ENCODE measurements at places on chromosomes 6 and 20. TPM values are rescaled to one million over a fixed set of nuclear protein-coding genes. Genes with fewer than 3 reads are reported as not detected.

DNA sequence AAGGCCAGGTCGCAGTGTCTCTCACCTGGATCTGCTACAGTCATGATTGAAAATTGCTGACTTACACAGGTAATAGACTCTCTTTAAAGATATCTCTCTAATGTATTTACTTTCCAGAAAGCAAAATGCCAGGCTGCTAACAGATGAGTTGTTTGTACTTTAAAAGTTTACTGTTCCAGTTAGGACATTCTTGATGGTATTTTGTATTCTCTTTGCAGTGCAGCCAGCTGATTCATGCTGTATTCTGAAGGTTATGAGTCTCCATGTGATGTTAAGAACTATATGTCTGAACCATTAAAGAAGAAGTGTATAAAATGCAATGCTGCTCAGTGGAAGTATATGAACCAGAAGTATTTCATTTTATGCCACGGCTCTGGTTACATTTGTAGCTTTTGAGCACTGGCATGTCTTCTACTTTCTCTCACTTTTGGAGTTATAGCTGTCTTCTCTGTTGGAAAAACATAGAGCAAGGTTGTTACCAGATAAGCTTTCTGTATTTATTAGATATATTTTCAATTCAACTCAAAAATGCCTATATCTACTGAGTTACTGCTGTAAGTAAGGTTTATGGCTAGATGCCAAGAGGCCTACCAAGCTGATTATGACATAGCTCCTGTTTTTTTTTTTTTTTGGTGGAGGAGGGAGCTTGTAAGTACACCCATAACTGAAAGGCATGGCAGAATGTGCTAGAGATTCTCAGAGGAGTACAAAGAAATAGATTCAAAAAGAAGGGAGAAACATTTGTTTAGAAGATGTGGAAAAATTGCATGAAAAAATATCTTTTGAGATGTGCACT lies 130.5 kb upstream of the MAN1A1 start:
- H3K27ac ChIP-seq: no peak overlapping the region
- peaks cover 13% of the 10 kb centered on the region for H3K4me1 ChIP-seq
- H3K27me3 ChIP-seq: peaks cover 2% of the 10 kb centered on the region
- H3K36me3 ChIP-seq: no peaks in the 10 kb centered on the region

- H3K4me1 ChIP-seq: peaks cover 36% of the 10 kb centered on the region
- DNase-seq: no peak
- H3K4me3 ChIP-seq: no peak overlapping the region
- peaks cover 2% of the 10 kb centered on the region for H3K27me3 ChIP-seq
These were observed 62.0 kb upstream of the CD93 start for GRCh38 chr20:23147964-23148730.

- peaks cover 5% of the 10 kb centered on the region for H3K27me3 ChIP-seq
- no peak overlapping the region for H3K27ac ChIP-seq
- DNase-seq: no peak
- no peaks in the 10 kb centered on the region for H3K36me3 ChIP-seq
- H3K4me3 ChIP-seq: no peak overlapping the region
These were observed 815.8 kb downstream of the MAFB start for GRCh38 chr20:39873286-39873685.

GRCh38 chr20:46494077-46494476 lies 19.3 kb downstream of the ZNF334 start:
- peaks cover 26% of the 10 kb centered on the region for H3K36me3 ChIP-seq
- no peaks in the 10 kb centered on the region for H3K27me3 ChIP-seq
- DNase-seq: no peak
- no peak overlapping the region for H3K27ac ChIP-seq
- no peak overlapping the region for H3K4me3 ChIP-seq

- DNase-seq: peak; percentile 97
- H3K27ac ChIP-seq: peak overlapping the region; percentile 98
- peak overlapping the region; percentile 95 for H3K4me3 ChIP-seq
- H3K27me3 ChIP-seq: peaks cover 19% of the 10 kb centered on the region
- H3K4me1 ChIP-seq: peaks cover 37% of the 10 kb centered on the region
- peaks cover 7% of the 10 kb centered on the region for H3K36me3 ChIP-seq
These were observed 1.6 kb upstream of the THBD start for GRCh38 chr20:23050847-23051627.

- no peak for DNase-seq
- H3K36me3 ChIP-seq: no peaks in the 10 kb centered on the region
- peaks cover 2% of the 10 kb centered on the region for H3K27me3 ChIP-seq
- H3K4me3 ChIP-seq: no peak overlapping the region
- H3K27ac ChIP-seq: no peak overlapping the region
These were observed 64.5 kb downstream of the THBS2 start for GRCh38 chr6:169189182-169189581.

GRCh38 chr6:25896252-25896651 lies 22.2 kb upstream of the SLC17A3 start:
- H3K27me3 ChIP-seq: no peaks in the 10 kb centered on the region
- H3K27ac ChIP-seq: no peak overlapping the region
- H3K4me1 ChIP-seq: peaks cover 2% of the 10 kb centered on the region
- H3K36me3 ChIP-seq: no peaks in the 10 kb centered on the region
- H3K4me3 ChIP-seq: no peak overlapping the region

DNA sequence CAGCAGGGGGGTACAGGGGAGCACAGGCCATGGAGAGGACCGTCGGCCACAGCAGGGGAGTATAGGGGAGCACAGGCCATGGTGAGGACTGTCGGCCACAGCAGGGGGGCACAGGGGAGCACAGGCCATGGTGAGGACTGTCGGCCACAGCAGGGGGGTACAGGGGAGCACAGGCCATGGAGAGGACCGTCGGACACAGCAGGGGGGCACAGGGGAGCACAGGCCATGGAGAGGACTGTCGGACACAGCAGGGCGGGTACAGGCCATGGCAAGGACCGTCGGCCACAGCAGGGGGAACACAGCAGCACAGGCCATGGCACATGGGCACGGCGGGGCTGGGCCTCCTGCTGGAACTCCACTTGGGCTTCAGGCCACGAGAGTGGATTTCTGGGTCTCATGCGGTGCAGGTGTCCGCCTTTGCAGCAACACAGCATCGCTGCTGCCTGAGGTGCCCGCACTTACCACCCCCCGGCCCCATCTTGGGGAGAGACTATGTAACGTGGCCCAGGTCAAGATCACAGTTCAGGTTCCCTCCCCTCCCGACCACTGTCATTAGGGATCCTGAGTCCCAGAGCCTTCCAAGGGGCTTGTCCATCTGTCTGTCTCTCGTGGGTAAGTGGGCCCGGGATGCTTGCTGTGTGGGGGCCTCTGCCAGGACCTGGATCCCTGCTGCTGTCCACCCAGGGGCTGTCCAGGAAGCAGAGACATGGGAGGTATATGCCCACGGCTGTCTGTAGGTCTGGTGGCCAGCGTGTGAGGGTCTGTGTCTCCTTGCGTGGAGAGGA lies 2.5 kb downstream of the NPBWR2 start:
- H3K4me3 ChIP-seq: no peak overlapping the region
- no peaks in the 10 kb centered on the region for H3K36me3 ChIP-seq
- H3K27me3 ChIP-seq: peaks cover 8% of the 10 kb centered on the region
- no peak overlapping the region for H3K27ac ChIP-seq

GRCh38 chr6:75602246-75603105 lies 796 bp downstream of the SENP6 start:
- peaks cover 10% of the 10 kb centered on the region for H3K27me3 ChIP-seq
- H3K4me1 ChIP-seq: peaks cover 39% of the 10 kb centered on the region
- peak overlapping the region; percentile 100 for H3K4me3 ChIP-seq
- peak overlapping the region; percentile 98 for H3K27ac ChIP-seq
- peak; percentile 45 for DNase-seq

- no peak overlapping the region for H3K4me3 ChIP-seq
- no peaks in the 10 kb centered on the region for H3K4me1 ChIP-seq
- peaks cover 2% of the 10 kb centered on the region for H3K27me3 ChIP-seq
- no peak overlapping the region for H3K27ac ChIP-seq
- peak; percentile 18 for DNase-seq
These were observed 317.8 kb downstream of the CENPW start for GRCh38 chr6:126657561-126658175.

DNA sequence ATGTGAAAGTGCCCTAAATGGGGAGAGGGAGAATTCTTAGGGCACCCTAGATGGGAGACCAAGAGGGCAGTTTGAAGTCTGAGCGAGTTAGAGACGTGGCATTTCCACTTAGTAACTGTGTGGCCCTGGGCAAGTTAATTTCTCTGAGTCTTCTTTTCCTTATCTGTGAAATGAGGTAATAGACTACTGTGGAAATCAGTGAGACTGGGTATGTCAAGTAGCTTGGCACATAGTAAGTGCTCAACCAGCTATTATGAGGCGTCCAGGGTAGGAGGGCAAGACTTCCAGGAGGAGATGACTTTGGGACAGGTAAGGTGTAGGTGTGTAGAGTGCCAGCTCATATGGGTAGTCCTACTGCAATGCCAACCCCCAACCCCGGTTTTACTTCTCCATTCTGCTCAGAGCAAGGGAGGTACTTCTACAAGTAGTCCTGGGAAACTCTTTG lies 770 bp downstream of the KIF3B start:
- H3K4me3 ChIP-seq: peak overlapping the region; percentile 94
- H3K4me1 ChIP-seq: peaks cover 12% of the 10 kb centered on the region

DNA sequence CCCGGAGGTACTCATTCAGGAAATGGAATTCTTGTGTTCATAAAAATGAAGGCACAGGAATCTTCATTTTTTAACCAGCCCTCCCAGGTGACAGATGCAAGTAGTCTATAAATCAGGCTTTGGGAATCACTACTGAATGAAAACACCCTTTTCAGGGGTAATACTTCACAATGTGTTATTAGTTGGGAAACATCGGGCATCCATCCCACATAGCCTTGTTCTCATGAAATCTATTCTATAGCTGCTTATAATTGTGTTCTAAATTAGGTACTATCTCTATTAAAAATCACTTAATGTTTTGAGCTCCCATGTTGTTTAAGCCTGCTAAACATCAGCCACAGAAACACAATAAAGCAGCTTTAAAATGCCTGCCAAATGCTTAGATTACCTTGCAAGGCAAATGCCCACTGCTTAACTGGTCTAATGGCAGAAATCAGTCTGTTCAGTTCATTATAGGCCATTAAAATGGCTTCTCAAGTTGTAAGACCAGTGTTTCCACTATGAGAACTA lies 94.9 kb downstream of the L3MBTL3 start:
- no peak overlapping the region for H3K27ac ChIP-seq
- peaks cover 38% of the 10 kb centered on the region for H3K36me3 ChIP-seq
- H3K27me3 ChIP-seq: no peaks in the 10 kb centered on the region

DNA sequence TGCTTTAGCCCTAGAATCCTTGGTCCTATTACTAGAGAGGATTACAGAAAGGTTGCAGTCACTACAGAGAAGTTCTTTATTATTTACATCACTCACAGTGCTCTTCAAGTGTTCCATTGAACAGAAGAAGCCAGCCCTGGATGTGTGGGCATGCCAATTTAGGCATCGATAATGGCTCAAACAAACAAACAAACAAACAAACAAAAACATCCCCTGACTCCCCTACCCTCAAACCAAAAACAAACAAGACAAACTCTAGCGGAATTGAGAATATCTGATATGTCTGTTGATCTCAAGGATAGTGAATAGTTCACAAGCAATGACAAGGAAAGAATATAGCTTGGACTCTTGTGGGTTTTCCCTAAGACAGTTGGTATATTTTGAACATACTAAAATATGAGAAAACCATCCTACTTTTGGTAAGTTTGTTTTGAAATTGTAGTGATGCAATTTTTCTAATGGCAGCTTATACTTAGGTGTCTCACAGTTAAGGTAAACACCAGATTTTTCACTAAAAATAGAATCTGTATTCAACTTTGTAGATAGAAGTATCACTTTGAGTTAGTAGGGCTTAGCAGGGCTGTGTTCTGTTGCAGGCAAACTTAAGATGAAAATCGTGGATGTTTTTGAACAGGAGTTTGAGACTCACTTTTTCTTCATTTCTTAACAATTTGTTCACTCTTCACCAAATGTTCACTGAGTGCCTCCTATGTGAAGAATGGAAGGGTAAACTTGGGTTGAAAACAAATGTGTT lies 92.8 kb upstream of the FAM184A start:
- H3K4me1 ChIP-seq: peaks cover 32% of the 10 kb centered on the region
- H3K36me3 ChIP-seq: no peaks in the 10 kb centered on the region
- H3K27me3 ChIP-seq: no peaks in the 10 kb centered on the region
- H3K27ac ChIP-seq: no peak overlapping the region
- no peak overlapping the region for H3K4me3 ChIP-seq

GRCh38 chr20:36827541-36828279 lies 48.2 kb upstream of the TLDC2 start:
- no peaks in the 10 kb centered on the region for H3K4me1 ChIP-seq
- H3K4me3 ChIP-seq: no peak overlapping the region
- H3K36me3 ChIP-seq: peaks cover 13% of the 10 kb centered on the region
- H3K27me3 ChIP-seq: peaks cover 4% of the 10 kb centered on the region
- no peak overlapping the region for H3K27ac ChIP-seq
- DNase-seq: no peak

DNA sequence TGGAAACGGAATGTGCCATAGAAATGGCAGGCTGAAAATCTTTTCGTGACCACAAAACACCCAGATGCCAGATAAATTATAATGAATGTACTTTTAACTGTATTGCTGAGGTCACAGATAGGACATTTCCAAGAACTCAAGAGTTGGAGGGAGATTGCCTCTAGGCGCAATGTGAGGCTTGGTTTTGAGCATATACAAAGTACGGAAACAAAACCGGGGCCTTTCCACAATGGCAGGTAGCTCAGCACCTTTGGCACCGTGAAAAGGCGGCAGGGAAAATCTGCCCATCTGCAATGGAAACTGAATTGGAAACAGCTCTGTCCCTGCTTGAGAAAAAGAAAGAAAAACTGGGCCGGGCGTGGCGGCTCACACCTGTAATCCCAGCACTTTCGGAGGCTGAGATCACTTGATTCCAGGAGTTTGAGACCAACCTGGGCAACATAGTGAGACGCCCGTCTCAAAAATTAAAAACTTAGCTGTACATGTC lies 10.5 kb upstream of the C20orf144 start:
- no peak overlapping the region for H3K27ac ChIP-seq
- H3K27me3 ChIP-seq: peaks cover 4% of the 10 kb centered on the region
- H3K36me3 ChIP-seq: no peaks in the 10 kb centered on the region
- no peak overlapping the region for H3K4me3 ChIP-seq

- H3K4me3 ChIP-seq: no peak overlapping the region
These were observed 64.0 kb upstream of the THBS2 start for GRCh38 chr6:169317441-169318202.

- H3K36me3 ChIP-seq: no peaks in the 10 kb centered on the region
- H3K4me3 ChIP-seq: no peak overlapping the region
- peaks cover 12% of the 10 kb centered on the region for H3K27me3 ChIP-seq
- no peak for DNase-seq
These were observed 120.8 kb downstream of the CEBPB start for GRCh38 chr20:50311308-50312001.

GRCh38 chr6:28944412-28944865 lies 20.7 kb upstream of the TRIM27 start:
- H3K4me3 ChIP-seq: peak overlapping the region; percentile 90
- peaks cover 32% of the 10 kb centered on the region for H3K4me1 ChIP-seq
- DNase-seq: peak; percentile 66
- peaks cover 4% of the 10 kb centered on the region for H3K36me3 ChIP-seq
- peak overlapping the region; percentile 85 for H3K27ac ChIP-seq
- peaks cover 37% of the 10 kb centered on the region for H3K27me3 ChIP-seq

Gene DEFB126
- not detected for total RNA-seq

Gene LRRC73
- 0.28 TPM for total RNA-seq

Gene POM121L2
- total RNA-seq: 1.3 TPM

Gene GPLD1
- total RNA-seq: 1.2 TPM

Gene KIAA1755
- not detected for total RNA-seq

Gene LGSN
- not detected for total RNA-seq

Gene TFAP2C
- 0.82 TPM for total RNA-seq

Gene DIDO1
- 61.0 TPM for total RNA-seq

Gene CNKSR3
- 9.7 TPM for total RNA-seq
